ENCODE measurements at places on chromosomes 2 and 18.

DNA sequence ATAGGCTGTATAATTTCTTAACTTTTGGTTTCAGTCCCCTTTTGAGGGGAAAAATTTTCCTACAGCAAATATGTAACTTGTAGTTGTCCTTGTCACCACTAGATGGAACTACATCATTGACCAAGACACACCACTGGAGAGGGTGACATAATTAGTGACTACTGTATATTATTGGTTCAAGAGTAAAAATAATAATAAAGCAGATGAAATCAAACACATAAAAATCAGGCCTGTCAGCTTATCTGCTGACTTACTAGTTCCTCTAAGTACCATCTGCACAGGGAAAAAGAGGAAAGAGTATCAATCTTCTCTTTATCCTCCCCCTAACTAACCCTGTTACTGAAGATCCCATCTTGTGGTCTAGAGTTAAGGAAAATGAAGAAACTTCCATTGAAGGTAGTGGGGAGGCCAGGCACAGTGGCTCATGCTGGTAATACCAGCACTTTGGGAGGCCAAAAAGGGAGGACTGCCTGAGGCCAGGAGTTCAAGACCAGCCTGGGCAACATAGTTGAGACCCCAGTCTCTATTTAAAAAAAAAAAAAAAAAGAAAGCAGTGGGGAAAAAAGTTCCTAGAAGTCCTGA lies 29.6 kb upstream of the ENOSF1 start:
- peak; percentile 81 for DNase-seq

GRCh38 chr2:69538872-69539548 lies 101.8 kb upstream of the NFU1 start:
- DNase-seq = no peak

DNA sequence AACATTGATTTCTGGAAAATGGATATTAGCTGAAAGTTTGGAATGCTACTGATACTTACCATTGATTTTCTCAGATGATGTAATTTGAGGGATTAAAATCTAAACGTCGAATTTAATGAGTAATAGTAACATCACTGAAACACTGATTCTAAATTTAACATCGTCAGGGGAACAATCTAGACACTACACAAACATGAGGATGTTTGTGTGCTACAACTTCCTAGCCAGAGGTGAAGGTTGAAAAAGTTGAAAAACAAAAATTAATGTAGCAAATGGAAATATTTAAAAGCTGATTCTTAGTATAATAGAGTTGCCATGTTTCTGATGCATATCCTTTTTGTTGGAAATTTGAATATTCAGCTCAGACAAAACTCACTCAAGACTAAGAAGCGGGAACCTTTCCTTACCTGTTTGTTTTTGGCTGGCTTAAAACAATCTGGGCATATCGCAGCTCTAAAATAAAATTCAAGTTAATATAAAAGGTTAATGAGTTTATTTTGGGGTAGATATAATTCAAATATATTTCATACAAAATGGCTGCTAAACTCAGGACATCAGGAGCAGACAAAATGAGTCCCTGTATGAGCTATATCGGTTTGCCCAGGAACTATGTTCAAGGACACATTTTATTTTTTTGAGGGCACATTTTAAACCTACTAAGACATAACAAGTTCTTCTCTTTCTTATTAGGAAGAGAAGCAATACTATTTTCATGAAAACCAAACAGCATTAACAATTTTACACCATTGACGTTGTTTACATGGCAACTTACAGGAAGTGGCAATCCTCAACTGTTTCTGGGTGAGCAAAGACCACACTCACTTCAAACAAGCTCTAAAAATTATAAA lies 52.6 kb upstream of the PEX13 start:
- DNase-seq = no peak

DNA sequence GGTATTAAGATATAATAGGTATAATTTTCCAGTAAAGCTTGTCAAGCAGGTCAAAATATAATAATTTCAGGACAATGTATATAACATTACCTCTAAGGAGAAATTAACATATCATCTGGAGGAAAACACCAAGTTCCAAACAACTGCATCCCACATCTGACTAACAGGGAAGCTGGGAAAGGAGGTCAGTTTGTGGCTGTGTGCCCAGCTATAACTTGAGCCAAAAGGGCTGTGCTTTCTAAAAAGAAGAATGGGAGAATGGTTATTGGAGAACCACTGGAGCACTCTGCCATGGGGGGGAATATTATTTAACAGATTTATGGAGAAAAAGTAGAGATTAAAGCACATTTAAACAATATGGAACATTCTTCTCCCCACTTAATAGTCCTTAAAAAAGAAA lies 390.6 kb upstream of the PKDCC start:
- DNase-seq = no peak

GRCh38 chr2:8549273-8549922 lies 132.5 kb upstream of the ID2 start:
- DNase-seq = no peak

GRCh38 chr18:77906103-77906892 lies 656.6 kb downstream of the GALR1 start:
- DNase-seq = no peak

GRCh38 chr2:223967981-223968380 lies 10.7 kb downstream of the MRPL44 start:
- DNase-seq = no peak

DNA sequence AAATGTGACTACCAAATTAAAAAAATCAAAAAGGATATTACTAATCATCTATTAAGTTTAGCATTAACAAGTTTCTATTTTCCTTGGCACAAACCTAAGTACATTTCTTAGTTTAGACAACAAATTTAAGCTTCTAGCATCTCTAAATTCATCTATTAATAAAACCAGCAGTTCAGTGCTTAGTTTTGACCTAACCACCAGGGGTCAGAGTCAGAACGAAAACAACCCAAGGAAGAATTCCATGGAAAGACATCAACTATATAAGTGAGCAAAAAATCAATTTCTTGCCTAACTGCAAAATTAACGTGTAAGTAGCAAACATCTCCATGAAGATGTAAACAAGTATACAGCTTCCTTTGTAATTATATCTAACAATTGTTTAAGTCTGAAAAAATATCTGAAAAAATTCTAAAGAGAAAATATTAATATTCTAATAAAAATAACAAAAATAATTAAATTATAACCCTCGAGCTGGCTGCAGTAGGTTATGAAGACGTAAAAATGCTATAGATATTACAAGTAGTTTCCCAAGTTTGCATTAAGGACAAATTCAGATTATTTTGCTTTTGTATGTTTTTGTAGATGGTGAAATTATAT lies 83.7 kb downstream of the CERKL start:
- peak; percentile 10 for DNase-seq

DNA sequence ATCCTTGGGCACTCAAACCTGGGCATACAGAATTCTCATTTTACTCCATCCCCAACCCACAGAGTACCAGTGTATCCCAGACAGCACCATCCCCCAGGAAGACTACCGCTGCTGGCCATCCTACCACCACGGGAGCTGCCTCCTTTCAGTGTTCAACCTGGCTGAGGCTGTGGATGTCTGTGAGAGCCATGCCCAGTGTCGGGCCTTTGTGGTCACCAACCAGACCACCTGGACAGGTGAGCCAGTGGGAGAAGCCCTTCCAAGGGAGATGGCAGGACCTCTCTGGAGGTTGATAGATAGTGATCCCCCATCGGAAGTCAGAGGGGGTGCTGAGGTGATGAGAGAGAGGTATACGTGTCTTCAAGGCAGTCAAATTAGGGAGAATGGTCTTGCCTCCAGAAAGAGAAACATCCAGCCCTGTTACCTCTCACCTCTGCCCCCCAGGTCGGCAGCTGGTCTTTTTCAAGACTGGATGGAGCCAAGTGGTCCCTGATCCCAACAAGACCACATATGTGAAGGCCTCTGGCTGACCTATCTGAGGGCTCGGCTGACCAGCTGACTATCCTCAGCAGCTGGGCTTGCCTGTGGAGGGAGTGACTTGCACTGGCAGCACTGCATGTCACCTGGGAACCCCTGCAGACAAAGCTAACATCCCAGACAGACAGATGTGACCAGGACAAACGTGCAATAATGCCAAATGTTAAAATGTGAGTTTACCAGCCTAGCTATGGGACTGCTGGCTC lies 9.5 kb downstream of the PKDCC start:
- no peak for DNase-seq
